ENCODE measurements at places on chromosomes 7 and 10.

DNA sequence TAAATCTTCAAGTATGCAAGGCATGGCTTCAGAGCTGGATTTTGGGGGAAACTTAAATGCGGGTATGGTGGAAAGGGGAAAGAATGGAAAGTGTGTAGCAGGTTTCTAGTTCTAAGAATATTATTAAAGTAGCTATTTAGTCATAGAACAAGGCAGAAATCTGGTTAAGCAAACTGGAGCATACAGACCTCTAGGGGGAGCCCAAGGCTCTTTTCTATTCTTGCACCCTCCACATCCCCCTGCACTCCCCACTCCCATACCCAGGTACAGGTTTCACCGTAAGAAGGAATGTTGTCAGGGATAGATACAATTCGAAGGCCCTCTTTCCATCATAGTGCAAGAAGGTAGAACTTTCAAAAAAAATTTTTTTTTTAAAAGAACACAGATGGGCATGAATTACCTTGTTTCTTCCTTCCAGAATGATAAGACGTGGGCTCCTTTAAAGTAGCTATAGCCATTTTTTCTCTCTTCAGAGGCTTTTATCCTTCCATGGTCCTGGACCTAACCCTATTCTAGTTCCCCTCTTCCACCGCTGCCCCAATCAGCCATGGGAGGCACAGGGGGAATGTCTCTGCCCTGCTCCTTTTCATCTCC, 41.5 kb upstream of the SMIM30 start:
- no peak for DNase-seq

DNA sequence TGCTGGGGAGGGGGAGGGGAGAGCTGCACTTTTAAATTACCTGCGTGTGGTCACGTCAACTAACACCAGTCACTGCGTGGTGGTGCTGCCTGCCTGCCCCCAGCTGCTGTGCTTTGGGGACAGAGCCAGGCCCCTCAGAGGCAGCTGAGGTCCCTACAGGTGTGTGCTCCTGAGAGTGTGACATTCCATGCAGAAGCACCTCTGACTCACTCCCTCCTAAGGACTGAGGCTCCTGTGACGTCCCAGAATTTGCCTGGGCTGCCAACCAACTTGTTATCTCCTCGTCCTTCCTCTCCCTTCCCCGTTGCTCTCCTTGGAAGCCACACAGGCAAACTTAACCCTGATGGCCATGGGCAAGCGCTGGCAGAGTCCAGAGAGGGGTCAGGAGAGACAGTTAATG, 563.0 kb downstream of the PARD3 start:
- DNase-seq, result no peak

GRCh38 chr10:59702347-59702746, 7.3 kb downstream of the SLC16A9 start:
- DNase-seq, result no peak

GRCh38 chr7:150753826-150754603, 16.8 kb downstream of the GIMAP5 start:
- DNase-seq, result no peak

- DNase-seq, result no peak
Observed at GRCh38 chr7:121558288-121558687, 162.2 kb upstream of the FAM3C start.

GRCh38 chr7:151905353-151905752, 28.4 kb upstream of the PRKAG2 start:
- no peak for DNase-seq

- no peak for DNase-seq
Observed at GRCh38 chr10:99443500-99443899, 13.1 kb upstream of the GOT1 start.

DNA sequence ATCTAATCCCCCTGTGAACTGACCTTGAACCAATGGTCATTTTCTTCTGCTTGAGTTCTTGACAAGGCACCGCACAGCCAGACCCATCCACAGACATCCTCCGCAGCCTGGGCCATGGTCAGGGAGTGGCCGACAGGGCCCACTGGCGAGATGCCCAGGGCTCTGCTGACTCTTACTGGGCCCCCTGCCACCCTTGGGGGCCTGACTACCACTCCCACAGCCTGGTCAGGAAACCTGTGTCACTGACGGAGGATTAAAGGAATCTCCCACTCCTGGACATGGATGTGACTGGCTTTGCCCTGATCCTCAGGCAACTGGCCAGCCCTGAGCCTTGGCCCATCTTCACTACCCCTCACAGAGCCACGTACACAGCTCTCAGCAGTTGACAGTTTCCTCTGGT, 50.4 kb upstream of the ENO4 start:
- DNase-seq, result no peak

DNA sequence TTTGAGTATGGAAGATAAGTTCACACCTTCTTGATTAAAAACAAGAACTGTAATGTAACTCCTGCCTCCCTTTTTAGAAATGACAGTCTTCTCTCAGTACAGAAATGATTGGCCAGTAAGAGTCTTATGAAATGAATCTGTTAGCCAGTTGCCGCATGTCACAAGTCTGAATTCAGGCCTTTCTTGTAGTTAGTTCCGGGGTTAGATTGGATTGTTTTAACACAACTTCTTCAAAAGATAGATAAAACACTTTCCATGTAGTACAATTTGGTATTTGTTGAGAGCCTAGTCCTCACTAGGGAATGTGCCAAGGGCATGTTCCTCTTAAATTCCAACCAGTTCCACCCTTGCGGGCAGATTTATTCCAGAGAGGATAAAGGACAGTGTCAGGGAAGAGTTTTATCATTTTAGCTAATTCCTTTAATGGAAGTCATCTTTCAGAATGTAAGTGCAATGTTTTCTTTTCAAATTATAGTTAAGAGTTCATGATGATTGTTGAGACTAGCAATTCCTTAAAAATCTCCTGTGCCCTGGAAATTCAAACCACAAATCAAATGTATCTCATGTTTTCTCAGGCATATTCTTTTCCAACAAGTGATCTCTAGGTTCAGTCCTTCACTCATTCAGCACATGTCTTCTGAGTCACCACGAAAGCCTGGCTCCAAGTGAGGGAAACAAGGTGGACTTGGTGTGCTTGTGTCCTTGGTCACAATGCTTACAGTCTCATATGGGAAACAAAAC, 4.1 kb downstream of the FHIP2A start:
- no peak for DNase-seq

DNA sequence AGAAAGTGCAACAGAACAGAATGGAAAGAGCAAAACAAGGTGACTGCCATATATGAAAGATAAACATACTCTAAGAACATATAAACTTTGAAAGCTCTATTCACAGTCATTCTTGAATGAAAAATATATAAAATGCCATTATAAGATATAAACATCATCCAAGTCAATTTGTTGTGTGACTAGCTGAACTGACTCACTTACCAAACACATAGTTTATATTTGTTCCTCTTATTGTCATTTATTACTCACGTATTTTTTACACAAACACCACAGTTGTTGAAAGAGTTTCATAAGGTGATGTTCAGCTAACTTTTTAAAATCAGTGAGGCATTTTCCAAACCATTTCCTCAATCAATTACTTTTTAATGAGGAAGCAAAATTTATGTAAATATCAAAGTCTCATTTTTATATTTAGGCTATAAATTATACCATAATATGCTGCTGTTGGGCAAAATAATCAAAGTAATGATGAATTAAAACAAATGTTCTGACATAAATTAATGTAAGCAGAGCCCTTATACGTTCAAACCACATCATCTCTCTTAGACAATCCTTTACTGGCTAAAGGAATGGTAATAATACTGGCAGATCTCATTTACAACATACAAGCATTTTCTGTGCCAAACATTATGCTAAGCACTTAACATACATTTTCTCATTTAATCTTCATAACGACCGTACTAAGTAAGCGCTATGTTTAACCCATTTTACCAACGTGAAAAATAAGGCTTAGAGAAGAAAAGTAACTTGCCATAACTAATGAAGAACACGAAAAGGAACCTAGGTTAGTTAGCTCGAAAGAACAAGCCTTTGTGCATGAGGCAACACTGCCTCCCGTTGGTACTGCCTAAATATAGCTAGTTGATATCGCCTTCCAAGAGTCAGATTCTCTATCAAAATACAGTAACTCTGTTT, 7.3 kb downstream of the LRRN3 start:
- DNase-seq, result no peak

DNA sequence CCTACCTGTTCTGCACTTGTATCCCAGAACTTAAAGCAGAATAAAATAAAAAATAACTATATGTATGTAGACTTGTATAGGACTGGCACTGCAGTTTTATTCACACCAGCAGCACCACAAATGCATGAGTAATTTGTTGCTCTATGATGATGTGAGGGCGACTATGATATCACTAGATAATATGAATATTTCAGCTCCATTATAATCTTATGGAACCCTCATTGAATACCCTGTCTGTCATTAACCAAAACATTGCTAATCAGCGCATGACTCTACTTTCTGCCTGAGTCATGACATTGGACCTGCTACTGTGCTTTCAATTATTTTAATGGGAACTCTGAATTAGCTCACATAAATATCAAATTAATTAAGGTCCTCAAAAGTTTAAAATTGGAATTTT, 129.4 kb upstream of the RHOBTB1 start:
- no peak for DNase-seq

DNA sequence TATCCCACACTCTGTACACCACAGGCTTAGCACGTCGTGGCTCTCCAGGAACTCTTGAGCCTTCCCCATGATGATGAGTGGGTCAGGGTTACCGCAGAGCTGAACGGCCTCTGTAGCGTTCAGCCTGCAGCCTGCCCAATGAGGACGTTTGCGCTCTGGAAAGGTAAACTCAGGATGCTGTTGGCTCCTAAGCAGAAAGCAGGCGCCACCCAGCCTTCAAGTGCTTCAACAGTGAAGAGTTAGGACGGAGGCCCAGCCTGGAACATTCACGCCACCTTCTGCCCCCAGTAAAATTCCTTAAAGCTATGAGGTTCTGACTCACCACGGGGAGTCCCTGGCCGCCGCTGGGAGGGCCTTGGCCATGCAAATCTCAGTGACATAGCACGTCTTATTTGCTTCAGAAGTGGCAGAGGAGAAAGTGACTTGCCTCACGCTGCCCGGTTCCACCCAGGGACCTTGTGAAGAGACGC, 161.5 kb upstream of the SH2B2 start:
- DNase-seq, result no peak

DNA sequence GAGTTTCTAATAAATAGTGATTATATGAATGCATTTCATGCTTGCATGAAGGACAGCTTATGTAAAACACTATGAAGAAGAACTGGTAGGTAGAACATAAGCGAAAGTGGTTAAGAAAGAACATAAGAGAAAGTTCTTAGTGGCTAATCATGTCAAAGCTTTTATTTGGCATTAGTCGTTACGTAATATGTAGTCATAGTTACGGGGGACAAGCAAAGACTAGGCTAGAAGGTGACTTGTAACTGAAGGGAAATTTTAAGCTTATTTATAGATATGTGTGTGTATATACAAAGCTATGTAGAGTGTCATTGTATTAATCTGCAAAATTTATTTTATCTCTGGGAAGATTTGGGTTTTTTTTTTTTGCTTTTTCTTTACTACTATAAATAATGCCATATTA, 36.9 kb downstream of the CAPZA2 start:
- DNase-seq, result no peak

DNA sequence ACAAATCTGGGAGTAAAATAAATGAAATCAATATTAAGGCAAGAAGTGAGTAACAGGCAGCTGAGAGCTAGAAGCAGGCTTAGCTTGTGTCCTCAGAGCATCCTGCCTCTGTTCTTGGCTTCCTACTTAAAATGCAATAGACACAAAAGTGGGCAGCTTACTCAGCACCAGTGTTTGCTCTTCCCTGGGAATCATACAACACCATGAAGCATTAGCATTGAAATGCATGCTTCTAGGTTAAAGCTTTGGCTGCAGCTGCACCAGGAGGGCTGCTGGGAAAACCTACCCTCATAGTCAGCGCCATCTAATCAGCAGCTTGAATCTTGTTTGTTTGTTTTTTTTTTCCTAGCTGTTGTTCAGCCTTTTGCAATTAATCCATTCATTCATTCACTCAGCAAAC, 104.2 kb upstream of the VWC2 start:
- no peak for DNase-seq
